ENCODE measurements at places on chromosomes 5 and 9.

GRCh38 chr9:122216138-122216797 lies 12.5 kb downstream of the LHX6 start:
- DNase-seq, result no peak

DNA sequence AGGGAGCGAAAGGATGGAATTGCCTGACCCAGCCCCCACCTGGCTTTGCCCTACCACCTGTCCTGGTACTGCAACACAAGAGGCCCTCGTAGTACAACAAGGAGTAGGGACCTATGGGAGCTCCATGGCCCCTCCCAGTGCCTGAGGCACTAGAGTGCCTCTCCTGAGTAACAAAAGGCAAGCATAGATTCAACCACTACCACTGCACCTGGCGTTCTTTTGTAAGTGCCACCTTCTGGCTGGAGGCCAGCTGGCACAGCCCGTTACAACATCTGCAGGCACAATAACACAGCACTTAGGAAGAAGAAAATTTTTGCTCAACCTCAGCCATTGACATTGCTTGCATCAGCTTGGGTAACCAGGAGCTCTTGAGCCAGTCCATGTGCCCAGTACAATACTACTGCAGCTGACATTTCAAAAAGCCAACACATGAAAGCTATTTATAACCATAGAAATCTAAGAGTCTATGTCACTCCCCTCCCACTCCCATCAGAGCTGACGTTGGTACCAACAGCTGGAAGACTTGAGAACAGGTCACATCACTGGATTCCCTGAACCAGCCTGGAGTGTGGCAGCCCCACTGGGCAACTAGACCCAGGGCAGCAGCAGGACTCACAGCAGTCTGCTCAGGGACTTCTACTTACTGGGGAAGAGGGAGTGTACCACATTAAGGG lies 17.7 kb upstream of the FAM174A start:
- no peak for DNase-seq

DNA sequence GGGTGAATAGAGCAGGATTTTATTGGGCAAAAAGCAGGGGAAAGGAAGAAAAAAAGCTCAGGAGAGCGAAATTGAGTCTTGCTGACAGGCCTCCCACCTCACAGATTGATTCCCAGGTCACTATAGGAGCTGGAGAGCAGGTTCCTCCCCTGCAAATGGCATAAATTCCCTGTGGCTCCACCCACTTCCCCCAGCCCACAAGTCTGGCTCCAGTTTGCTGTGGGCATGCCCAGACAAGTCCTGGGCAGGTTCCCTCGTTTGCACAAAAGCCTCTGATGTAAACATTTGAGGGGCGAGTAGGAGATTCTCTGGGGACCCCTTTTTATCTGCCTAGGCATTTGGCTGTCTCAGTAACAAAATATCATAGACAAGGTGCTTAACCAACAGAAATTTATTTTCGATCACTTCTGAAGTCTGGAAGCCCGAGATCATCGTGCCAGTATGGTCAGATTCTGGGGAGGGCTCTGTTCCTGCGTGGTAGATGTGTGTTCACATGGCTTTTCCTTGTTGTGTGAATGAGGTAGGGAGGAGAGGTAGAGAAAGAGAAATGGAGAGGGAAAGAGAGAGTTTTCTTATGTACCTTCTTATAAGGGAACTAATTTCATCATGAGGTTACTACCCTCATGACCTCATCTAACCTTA lies 614.5 kb downstream of the MAT2B start:
- DNase-seq, result peak; percentile 42

DNA sequence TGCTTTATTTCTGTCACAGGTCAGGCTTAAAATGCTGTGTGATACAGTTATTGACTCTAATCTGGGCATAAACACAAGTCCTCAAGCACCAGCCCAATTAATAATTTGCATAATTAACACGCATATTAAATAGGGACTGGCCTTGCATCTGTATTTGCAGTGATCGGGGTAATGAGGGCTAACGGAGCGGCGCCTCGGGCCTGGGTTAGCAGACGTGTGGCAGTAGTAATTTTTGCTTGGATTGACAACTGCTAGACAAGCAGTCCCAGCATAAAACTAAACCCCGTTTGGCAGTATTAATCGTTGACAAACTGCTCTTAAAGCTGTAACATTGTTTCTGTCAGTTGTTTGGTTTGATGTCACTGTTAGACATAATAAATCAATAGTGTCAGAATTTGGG lies 109.2 kb downstream of the PBX3 start:
- DNase-seq, result no peak

DNA sequence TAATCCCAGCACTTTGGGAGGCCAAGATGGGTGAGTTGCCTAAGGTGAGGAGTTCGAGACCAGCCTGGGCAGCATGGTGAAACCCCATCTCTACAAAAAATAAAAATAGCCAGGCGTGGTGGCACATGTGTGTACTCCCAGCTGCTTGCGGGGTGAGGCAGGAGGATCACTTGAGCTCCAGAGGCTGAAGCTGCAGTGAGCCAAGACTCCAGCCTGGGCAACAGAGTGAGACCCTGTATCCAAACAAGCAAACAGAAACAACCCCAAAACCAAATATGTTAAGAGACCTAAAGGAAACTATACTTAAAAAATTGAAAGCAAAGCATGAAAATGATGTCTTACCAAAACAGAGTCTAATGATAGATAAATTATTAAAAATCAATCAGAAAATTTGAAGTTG lies 12.4 kb downstream of the HNRNPAB start:
- no peak for DNase-seq

GRCh38 chr9:93237540-93237939 lies 53.6 kb downstream of the WNK2 start:
- DNase-seq, result no peak

DNA sequence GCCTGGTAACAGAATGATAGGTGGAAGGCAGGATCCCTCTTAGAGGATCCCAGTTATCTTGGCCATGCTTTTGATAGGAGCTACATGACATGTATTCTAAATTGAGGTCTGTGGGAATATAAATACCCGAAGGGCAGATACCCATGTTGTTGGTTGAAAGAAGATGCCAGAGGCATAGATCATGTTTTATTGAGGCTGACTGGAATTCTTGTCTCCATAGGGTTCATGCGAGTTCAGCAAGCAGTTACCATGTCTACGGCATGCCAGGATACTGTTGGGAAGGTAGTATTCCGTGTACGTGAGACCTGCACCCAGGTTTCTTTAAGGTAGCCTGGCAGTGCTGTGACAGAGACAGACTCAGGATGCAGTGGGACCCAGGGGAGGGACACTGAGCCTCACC lies 230.7 kb downstream of the NR3C1 start:
- DNase-seq, result peak; percentile 51

Data from kidney tubule cell (primary cell).